ENCODE measurements at places on chromosomes 1 and 21. TPM values are rescaled to one million over a fixed set of nuclear protein-coding genes. Genes with fewer than 3 reads are reported as not detected.

Gene GUCA2A
- total RNA-seq, result not detected

Gene S1PR1
- total RNA-seq, result 394 TPM

Gene CD48
- not detected for total RNA-seq

Gene VWA5B1
- not detected for total RNA-seq

Gene AKIRIN1
- 52.0 TPM for total RNA-seq

Gene YOD1
- total RNA-seq, result 8.5 TPM

Gene MIER1
- 34.0 TPM for total RNA-seq

Gene MAP10
- total RNA-seq, result 1.2 TPM

Measured in dermis blood vessel endothelial cell (primary cell).